Stimulated activated CD8-positive, alpha-beta memory T cell treated with anti-CD3 and anti-CD28 coated beads, Interleukin-7, amount 100 ng/mL, for 24 hours (primary cell): ENCODE measurements at places on chromosomes 1 and 21.

DNA sequence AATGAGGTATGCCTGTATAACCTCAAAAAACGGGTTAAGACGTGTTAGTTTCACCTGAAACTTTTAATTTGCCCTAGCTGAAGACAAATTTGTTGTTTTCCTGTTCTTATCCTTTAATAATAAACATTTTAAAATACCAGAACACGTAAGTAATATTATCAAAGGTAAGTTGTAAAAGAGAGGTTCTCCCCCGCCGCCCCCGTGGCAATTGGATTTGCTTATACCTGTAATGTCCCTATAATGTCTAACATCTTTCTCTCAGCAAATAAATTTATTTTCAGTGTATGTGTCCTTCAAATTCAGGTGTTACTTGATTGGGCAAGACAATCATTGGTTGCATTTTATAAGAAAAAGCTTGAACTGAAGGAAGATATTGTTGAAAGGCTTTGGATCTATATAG lies 5.9 kb downstream of the URB2 start:
- no peak for DNase-seq

- DNase-seq = no peak
Observed at GRCh38 chr21:17451364-17451891, 61.4 kb upstream of the CXADR start.

DNA sequence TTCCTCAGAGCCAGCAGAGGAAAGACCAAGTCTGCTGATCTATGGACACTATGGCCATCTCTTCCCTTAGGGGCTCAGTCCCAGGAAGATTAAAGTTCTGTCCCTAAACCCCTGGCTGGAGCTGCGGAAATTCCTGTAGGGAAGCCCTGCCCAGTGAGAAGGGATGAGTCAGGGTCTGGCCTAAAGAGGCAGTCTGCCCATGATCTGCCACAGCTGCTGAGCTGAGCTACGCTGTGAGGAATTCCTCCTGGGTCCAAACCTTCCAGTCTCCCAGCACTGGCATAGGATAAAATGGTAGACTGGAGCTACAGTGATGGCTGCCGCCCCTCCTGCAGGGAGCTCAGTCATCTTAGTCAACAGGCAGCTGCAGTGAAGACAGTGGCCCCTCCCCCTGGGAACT lies 213.7 kb downstream of the BRINP2 start:
- no peak for DNase-seq

DNA sequence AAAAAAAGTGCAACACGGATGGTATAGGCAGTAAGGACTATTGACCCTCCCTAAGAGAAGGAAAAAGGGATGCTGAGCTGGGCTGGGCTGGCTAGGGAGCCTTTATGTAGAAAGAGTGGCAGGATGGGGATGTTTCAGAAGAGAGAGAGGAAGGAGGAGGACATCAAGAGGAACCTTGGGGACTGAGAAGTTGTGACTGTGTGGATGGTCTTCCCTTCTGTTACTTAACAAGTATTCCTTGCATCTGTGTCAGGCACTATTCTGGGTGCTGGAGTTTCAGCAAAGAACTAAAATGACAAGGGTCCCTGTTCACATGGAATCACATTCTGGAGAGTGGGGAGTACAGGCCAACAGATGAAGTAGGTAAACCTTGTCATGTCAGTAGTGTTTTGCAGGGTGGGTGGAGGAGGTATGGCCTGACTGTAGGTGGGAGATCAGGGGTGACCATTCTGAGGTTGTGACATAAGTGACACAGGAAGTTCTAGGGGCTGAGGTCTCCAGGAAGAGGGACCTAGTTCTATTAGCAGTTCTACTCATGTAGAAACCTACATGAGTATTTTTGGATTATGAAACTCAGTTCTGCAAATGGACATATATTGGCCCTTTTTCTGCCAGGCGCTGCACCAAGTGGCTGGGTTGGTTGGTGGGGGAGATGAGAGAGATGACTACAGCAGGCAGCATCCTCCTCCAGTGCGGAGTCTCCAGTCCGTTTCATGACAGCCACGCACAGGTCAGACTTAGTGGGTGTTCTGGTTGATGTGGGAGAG lies 53.8 kb downstream of the PRDM2 start:
- DNase-seq = no peak
